Ureter (tissue), 1 donor: ENCODE measurements at places on chromosomes 6 and 20. TPM values are rescaled to one million over a fixed set of nuclear protein-coding genes. Genes with fewer than 3 reads are reported as not detected.

PLEKHG1 gene
- 78.9 TPM for total RNA-seq

MLN gene
- total RNA-seq = not detected

DNA sequence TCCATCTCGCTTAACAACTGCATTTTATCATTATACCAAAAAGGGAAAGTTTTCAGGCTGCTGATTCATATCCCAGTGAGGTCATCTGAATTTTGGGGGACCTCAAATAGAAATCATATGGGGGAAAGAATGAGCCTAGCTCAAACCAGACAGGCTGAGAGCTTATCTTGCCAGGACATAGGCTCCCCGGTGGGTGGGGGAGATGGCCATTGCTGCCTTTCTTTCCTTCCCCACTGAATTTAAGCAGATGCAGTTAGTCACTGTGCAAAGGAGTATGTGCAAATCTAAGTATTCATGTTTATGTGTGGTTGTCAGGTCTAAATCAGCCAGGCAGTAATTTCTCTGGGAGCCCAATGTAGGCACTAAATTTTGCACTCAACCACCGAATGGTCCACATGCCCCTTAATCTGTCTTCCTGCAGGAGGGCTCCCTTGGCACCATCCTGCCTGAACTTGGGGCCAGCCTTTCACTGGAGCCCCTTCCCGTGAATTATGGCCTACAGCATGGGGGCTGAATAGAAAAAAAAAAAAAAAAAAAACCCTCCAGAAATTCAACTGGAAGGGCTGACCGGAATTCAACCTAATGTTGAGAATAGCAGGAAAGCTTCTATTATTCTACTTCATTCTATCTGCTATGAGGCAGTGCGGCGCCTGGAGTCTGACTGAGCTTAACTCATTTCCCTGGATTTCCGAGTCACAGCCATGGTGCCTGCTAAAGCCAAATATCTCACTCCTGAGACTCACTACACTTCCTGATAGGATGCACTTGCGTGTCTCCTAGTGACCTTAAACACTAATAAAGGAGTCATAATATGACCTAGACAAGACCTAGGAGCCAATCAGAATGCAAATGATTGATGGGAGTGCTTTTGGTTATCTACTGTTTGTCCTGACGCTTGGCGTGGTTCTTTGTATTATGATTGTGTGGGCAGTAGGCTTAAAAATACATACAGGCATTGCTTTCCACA, 161.5 kb upstream of the HEY2 start:
- DNase-seq = no peak

DNA sequence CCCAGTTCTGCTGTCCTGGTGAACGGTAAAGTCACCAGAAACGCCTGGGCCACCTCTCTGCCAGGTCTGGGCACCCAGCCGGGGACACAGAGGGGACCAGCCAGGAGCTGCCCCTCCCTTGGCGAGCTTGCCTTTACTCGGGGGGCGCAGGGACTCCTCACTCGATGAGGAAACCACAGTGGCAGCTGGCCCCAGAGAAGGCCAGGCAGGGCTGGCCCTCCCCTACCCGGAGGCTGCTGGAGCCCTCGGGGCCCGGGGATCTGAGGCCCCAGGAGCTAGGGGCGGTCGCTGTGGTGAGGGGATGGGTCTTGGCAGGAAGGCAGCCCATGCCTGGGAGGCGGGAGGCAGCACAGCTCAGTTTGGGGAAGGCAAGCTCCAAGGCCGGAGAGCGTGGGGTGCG, 80.4 kb upstream of the SLCO4A1 start:
- DNase-seq = no peak

GRCh38 chr6:5569491-5569890, 308.2 kb downstream of the FARS2 start:
- no peak for DNase-seq

GRCh38 chr6:24844903-24845302, 46.2 kb upstream of the ARMH2 start:
- no peak for DNase-seq

TENT5A gene
- 21.6 TPM for total RNA-seq

GRCh38 chr6:45721665-45722064, 294.0 kb downstream of the CLIC5 start:
- no peak for DNase-seq

DNA sequence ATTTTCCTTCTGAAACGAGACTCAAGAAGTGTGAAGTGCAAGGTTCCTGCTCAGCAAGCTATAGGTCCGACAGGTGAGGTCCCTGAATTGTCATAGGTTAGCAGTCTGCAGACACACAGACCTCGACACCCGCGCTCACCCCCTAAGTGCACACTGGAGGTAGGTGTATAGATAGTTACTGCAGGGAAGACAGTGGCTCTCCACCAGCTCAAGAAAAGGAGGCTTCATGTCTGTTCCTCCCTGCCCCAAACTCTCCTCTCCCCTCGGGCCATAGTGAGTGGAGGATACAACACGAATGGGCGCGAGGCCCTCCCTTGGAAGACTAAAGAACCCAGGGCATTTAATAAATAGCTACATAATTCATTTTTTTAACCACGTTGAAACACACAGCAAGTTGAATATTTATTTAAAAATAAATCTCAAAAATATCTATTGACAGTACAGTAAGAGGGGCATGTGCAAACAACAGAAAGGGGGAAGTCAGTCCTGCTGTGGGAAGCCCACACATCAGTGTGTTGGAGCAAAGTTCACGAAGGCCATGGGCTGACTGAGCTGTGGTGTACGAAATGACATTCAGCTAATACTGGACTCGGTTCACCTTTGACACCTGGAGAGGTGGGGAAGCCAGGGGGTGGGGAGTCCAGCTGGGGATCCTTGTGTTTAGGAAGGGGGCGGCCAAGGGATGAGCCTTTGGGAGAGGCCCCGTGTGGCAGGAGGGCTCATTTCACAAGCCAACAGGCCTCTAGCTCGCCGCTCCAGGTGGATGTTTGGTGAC, 10.7 kb downstream of the SPATA2 start:
- DNase-seq = no peak

DNA sequence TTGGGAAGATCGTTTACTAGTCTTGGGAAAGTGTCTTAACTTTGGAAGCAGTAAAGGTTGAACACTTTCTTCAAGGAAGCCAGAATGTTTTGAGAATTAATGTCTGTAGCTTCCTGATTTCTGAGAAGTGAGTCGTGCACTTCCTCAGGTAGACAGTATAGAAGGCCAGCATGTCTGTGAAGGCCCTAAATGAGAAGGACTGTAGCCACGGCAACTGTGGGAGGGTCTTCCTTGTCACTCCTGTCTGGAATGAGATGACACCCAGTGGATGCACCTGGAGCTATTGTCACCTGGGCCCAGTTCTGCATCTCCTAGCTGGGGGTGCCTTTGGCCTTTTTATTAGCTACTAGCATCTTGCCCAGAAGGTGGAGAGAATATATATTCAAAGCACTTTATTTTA, 8.8 kb downstream of the STX16 start:
- no peak for DNase-seq

DNA sequence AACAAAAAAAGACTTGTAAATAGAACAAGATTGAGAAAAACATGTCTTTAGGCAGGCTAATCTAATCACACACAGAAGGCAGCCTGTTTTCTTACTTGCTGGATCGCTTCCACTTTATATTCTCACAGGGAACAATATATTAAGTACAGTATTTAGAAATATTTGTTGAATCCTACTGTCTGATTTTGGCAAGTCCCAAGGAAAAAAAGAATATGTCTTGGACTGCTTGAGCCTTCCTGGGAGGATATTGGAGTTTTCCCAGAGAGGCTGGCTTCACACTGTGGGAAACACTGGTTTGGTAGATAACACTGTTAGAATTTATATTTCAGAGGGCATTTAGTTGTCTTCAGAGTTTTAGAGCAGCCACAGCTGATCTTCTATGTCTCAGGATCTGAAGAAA, 229.7 kb downstream of the PRL start:
- no peak for DNase-seq

HDGFL1 gene
- not detected for total RNA-seq
